ENCODE measurements at places on chromosomes 16 and 17. TPM values are rescaled to one million over a fixed set of nuclear protein-coding genes. Genes with fewer than 3 reads are reported as not detected.

- no peak overlapping the region for H3K4me3 ChIP-seq
- peaks cover 4% of the 10 kb centered on the region for H3K4me1 ChIP-seq
- peak; percentile 49 for DNase-seq
- H3K36me3 ChIP-seq = no peaks in the 10 kb centered on the region
Measured at GRCh38 chr17:80195671-80196529, 24.2 kb downstream of the SGSH start.

- no peak overlapping the region for H3K27ac ChIP-seq
- no peaks in the 10 kb centered on the region for H3K27me3 ChIP-seq
- peaks cover 6% of the 10 kb centered on the region for H3K4me1 ChIP-seq
Measured at GRCh38 chr17:62808576-62808970, 459 bp upstream of the MARCHF10 start.

DNA sequence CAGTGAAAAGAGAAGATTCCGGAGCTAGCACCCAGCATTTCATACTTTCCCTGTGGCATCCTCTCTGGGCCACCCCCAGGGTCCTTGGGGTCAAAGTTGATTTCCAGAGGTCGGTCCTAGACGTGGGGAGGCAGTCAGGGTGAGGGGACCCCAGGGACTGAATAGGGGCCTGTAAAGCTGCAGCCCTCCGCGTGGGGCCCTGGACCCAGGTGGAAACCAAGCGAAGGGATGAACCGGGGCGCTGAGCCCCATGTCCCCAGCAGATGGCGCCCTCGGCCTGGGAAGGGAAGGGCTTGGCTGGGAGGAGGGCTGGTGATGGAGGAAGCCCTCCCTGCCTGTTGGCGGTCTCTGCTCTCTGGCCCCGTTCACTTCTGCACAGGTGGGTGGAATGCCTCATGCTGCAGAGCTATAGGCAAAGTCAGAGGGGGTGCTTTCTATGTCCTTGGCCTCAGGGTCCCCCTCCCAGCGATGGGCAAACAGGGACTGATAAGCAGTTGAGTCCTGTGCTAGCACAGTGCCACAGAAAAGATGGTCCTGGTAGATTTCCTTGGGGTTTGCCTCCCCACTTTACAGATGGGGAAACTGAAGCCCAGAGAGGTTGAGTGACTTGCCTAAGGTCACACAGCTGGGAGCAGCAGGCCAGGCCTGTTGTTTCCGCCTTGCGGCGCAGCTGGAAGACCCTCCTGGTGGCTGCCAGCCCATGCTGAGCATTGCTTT, 163.4 kb upstream of the CIBAR2 start:
- peak; percentile 61 for DNase-seq
- H3K27me3 ChIP-seq = no peaks in the 10 kb centered on the region
- peaks cover 3% of the 10 kb centered on the region for H3K4me1 ChIP-seq
- H3K36me3 ChIP-seq = no peaks in the 10 kb centered on the region
- H3K27ac ChIP-seq = no peak overlapping the region

DNA sequence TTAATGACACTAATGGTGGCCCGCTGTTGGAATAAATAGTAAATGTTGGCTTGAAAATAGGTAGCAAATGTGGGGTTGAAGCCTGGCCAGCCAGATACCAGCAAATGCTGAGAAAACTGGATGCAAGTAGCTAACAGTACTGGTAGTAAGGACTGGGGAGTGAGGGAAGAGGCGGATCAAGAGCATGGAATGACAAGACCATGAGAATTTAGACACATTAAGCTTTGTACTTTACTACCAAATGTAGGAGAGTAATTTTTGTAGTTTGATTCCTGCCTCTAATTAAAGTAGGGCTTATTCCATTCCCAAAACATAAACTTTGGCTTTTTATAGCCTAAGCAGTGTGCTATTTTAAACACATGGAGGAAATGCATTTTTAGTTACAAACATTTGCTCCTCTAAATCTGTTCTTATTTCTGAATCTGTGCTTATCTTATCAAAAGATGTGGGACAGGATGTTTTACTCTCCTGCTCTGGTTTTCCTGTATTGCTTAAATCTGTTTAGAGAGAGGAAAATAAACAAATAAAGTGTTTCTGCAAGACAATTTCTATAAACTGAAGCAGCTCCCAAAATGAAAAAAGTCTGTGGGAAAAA, 44.1 kb downstream of the CFDP1 start:
- H3K27me3 ChIP-seq = no peaks in the 10 kb centered on the region
- H3K4me1 ChIP-seq = no peaks in the 10 kb centered on the region
- H3K36me3 ChIP-seq = peaks cover 12% of the 10 kb centered on the region
- H3K27ac ChIP-seq = no peak overlapping the region
- H3K4me3 ChIP-seq = no peak overlapping the region

DNA sequence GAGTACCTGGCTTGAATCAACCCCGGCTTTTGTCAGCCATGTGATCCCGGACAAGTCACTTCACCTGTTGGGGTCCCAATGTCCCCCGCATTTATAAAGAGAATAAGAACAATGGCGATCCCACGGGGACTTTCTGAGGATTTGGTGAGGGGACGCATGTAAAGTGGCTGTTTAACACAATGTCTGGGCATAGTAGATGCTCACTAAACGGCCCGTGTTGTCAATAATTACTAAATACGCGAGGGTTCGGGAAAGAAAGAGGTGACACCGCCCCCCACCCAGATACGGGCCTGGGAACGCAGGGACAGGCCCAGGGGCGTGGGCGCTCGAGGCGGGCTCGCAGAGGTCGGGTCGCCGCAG, 1.8 kb downstream of the SYNGR3 start:
- peak overlapping the region; percentile 52 for H3K4me3 ChIP-seq
- H3K27ac ChIP-seq = peak overlapping the region; percentile 68
- H3K36me3 ChIP-seq = no peaks in the 10 kb centered on the region
- H3K4me1 ChIP-seq = peaks cover 30% of the 10 kb centered on the region

- no peak for DNase-seq
- H3K36me3 ChIP-seq = no peaks in the 10 kb centered on the region
- H3K27me3 ChIP-seq = no peaks in the 10 kb centered on the region
Measured at GRCh38 chr17:56577190-56577842, 16.2 kb upstream of the NOG start.

- peaks cover 22% of the 10 kb centered on the region for H3K4me1 ChIP-seq
- H3K36me3 ChIP-seq = peaks cover 4% of the 10 kb centered on the region
- no peak overlapping the region for H3K27ac ChIP-seq
- no peaks in the 10 kb centered on the region for H3K27me3 ChIP-seq
- no peak overlapping the region for H3K4me3 ChIP-seq
Measured at GRCh38 chr17:57552114-57552624, 192.9 kb downstream of the CCDC182 start.

DNA sequence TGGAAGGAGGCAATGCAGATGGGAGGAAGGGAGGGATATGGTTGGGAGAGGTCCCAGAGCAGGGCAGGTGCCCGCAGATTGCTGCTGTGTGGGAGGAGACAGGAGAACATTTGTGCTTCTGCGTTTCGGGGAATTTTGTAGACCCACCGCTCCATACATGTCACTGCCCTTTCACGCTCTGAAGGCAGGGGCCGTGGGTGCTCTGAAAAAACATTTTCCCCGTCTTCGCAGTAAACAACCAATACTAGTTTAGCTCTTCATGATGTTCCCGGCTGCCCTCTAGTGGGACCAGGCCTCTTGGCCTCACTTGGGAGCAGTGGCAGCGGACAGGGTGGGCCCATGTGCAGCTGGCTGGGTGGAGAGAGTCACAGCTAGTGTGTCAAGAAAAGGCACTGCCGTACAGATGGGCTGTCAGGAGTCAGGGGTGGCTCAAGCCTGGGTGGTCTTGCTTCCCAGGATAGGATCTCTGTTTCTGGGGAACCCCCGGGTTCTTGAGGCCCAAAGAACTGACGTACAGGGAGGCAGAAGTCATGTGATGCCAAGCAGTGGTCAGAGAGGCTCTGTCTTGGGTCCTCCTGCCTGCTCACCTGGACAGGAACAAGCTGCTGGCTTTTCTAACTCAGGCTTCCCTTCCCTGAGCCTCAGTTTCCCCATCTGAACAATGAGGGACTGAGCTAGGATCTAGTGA, 46.5 kb upstream of the CPNE2 start:
- peak; percentile 46 for DNase-seq
- peaks cover 19% of the 10 kb centered on the region for H3K36me3 ChIP-seq
- no peaks in the 10 kb centered on the region for H3K27me3 ChIP-seq
- peaks cover 32% of the 10 kb centered on the region for H3K4me1 ChIP-seq
- H3K4me3 ChIP-seq = no peak overlapping the region

DNA sequence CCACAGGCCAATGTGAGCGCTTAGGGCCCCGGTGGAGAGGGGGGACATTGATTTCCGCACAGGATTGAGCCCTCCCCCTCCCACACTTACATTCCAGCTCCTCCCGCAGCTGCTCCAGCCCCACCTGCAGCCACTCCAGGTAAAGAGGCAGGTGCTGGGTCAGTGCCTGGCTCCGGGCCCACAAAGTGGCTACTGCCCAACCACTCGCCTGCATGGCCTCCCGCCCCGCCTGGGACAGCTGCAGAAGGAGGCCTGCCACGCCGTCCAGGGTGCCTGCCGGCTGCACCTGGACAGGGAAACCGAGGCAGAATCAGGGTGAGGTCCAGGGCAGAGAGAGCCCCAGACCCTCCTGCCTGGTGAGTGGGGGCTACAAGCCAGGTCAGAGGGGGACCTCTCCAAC, 46.3 kb downstream of the RMI2 start:
- no peak for DNase-seq
- peaks cover 6% of the 10 kb centered on the region for H3K4me1 ChIP-seq
- no peak overlapping the region for H3K4me3 ChIP-seq
- no peaks in the 10 kb centered on the region for H3K36me3 ChIP-seq

- H3K4me3 ChIP-seq = no peak overlapping the region
- H3K4me1 ChIP-seq = peaks cover 14% of the 10 kb centered on the region
- peak; percentile 38 for DNase-seq
- no peaks in the 10 kb centered on the region for H3K27me3 ChIP-seq
- peaks cover 6% of the 10 kb centered on the region for H3K36me3 ChIP-seq
- peak overlapping the region; percentile 39 for H3K27ac ChIP-seq
Measured at GRCh38 chr17:80861892-80862291, 129.7 kb upstream of the CHMP6 start.

DNA sequence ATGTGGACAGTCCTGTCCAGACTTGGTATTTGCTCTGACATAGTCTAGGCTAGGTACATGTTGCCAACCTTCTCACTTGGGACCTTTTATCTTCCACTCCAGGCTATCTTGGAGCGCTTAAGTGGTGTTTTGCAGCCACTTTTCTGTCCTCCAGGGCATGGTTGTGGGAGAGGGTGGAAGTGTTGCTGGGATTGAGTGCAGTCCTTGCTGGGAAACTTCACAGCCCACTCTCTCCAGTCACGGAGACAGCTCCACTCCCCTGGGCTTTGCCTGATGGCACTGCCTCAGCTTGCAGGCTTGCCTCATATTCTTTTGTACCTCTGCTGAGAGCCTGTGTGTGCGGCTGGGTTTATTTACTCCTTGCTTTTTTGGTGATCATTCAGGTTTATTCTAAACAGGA, 17.4 kb downstream of the RPA1 start:
- H3K27me3 ChIP-seq = no peaks in the 10 kb centered on the region
- H3K4me1 ChIP-seq = no peaks in the 10 kb centered on the region
- DNase-seq = no peak
- H3K4me3 ChIP-seq = no peak overlapping the region
- H3K27ac ChIP-seq = no peak overlapping the region

GRCh38 chr17:11901931-11902330, 95.3 kb downstream of the ZNF18 start:
- H3K27ac ChIP-seq = no peak overlapping the region
- H3K4me1 ChIP-seq = no peaks in the 10 kb centered on the region
- H3K4me3 ChIP-seq = no peak overlapping the region

DNA sequence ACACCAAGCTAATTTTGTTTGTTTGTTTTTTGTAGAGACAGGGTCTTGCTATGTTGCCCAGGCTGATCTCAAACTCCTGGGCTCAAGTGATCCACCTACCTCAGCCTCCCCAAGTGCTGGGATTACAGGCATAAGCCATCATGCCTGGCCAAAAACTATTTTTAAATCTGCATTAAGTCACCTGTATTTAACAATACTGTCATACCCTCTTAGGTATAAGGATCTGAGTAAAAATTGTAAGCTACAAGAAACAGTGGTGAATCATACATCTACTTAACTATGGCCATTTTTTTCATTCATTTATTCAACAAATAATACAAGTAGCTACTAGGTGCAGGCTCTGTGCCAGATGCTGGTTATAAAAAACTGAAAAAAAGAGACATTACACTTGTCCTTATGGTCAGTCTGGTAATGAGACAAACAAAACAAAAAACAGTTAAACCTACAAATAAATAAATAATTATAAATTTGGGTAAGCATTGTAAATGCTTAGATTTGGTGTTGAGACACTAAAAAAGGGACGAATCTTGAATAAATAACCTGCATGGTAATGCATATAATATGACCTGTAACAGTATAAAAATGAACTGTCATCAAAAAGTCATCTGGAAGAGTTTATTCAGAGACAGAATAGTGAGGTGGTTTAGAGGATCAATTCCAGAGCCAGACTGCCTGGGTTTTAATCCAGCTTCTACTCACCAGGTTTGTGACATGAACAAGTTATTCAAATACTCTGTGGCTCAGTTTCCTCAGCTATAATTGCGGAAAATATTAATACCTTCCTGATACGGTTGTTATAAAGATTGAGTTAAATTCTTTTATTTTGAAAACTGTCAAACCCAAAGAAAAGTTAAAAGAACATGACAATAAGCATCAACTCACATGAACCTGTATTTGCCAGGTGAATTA, 26.8 kb downstream of the BRIP1 start:
- no peak for DNase-seq
- H3K27ac ChIP-seq = no peak overlapping the region
- H3K4me3 ChIP-seq = no peak overlapping the region
- H3K27me3 ChIP-seq = no peaks in the 10 kb centered on the region
- no peaks in the 10 kb centered on the region for H3K4me1 ChIP-seq

DNA sequence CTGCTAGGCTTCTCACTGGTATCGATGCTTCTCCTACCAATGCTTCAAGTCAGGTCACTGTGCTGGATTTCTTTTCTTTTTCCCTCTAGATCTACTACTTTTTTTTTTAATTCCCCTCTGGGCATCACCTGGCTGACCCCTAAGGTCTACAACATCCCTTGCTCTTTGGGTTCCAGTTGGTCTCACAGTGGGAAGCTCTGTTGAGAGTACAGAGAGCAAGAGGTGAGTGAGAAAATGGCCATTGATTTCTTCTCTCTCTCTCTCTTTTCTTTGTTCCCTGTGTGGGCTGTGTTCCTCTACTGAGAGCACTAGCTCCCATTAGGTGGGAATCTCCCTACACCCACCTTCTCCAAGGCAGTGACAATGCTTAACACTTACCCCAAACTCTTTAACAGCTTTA, 413.4 kb downstream of the KCNJ2 start:
- no peak for DNase-seq
- H3K27ac ChIP-seq = no peak overlapping the region

DNA sequence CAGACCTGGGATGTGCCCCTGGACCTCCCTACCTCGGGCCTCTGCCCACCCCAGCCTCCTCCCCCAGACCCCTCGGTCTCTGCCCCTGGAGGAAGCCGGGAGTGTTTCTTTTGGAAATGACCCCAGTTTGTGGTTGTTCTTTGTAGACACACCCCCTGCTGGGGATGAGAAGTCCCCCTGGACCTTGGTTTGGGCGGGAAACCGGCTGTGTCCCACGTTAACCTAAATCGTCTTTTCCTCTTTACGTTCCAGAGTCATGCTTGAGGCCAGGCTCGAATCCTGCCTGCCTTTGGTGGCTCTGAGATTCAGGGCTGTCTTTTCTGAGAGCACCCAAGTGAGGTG, 116.6 kb downstream of the METRNL start:
- no peak overlapping the region for H3K27ac ChIP-seq
- no peak overlapping the region for H3K4me3 ChIP-seq
- no peaks in the 10 kb centered on the region for H3K27me3 ChIP-seq

- H3K27me3 ChIP-seq = no peaks in the 10 kb centered on the region
- DNase-seq = no peak
- no peak overlapping the region for H3K27ac ChIP-seq
- H3K4me1 ChIP-seq = no peaks in the 10 kb centered on the region
Measured at GRCh38 chr16:53829186-53829747, 125.3 kb downstream of the FTO start.

PMP22 gene
- total RNA-seq = 0.44 TPM

CLEC18C gene
- total RNA-seq = 1.8 TPM

KRT13 gene
- not detected for total RNA-seq

TMEM238L gene
- total RNA-seq = not detected

TSNAXIP1 gene
- total RNA-seq = 0.45 TPM

NDRG4 gene
- 2.0 TPM for total RNA-seq

C17orf78 gene
- not detected for total RNA-seq
